Endodermal cell (in vitro differentiated cells): ENCODE measurements at places on chromosomes 2 and 18.

- DNase-seq: no peak
These were observed 833.2 kb upstream of the CHAC2 start for GRCh38 chr2:52934323-52934898.

DNA sequence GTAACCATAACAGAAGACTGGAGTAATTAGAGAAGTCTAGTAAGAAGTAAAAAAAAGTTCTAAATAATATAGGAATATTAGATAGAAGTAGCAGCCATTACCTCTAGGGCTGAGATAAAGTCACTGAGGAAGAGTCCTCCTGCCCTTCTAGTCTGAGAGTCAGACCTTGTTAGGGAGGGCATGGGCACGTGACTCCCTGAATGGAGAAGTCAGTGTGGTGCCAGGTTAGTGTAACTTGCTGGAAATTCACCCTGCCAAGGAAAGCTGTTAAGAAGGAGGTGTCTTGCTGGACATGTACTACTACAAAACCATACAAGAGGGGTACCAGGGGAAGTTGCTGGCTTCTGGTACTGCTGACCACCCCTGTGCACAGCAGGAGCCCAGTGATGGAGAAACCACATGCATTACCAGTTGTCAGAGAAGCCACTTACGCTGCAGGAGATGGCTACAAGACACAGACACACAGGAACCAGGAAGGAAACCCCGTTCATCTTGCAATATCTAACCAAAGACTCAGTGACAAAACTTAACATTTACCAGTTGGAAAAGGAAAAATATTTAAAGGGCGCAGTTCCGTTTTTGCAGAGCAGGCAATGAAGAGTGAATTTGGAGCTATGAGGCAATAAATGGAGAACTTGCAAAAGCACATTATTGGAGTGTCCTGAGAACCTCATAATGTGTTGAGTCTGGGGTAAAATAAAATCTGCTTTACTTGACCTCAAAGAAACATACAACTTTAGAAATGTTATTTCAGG is 77.2 kb upstream of the TLK1 start:
- DNase-seq: no peak

- DNase-seq: no peak
These were observed 1355.5 kb downstream of the SUCLG1 start for GRCh38 chr2:83103613-83104012.

- DNase-seq: peak; percentile 18
These were observed 78.3 kb downstream of the HDAC4 start for GRCh38 chr2:239322416-239323086.

GRCh38 chr2:9764153-9764778 is 79.0 kb upstream of the TAF1B start:
- DNase-seq: no peak

DNA sequence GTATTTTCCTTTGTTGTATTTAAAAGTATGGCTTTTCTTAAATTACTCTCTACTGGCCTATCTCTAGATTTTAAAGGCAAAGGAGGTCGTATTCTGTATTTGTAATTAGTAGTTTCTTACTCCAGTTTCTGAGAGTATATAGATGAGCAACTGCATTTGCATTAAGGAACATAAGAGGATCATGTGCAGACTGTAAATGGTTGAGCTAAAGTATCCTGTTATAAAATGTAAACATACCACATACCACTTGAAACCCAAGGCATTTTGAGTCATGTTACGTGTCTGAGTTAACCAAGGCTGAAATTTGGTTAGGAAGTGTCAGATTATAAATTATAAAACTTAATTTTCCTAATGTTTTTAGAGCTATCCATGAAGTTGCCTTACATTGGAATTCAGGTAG is 76.3 kb downstream of the GPD2 start:
- DNase-seq: no peak

DNA sequence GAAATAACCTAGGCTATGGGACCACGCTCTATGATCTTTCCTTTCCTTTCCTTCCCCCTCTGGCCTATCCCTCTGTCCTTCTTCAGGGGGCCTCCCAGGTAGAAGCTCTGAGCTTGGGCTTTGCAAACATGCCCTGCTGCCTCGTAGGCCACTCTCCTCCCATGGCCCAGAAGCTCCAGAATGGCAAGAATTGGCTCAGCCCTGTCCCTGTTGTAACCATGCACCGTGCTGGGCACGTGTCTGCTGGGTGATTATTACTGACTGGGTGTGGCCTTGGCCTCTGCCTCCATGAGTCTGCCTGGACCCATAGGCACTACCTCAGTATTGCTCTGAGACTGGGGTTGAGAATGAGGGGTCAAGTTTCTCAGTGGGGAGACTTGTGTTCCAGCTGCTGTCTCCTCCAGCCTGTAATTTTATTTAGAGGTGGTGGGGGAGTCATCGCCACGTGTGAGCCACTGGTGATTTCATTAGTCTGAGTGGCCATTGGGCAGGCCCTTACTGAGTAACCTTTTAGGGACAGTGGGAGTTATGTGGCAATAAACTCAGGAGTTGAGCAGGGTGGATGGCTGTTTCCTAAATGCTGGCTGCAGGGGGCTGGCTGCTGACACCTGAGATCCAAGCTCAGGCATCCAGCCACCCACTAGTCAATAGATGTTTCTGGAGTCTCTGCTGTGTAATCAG is 157.9 kb downstream of the CLIP4 start:
- DNase-seq: peak; percentile 20

DNA sequence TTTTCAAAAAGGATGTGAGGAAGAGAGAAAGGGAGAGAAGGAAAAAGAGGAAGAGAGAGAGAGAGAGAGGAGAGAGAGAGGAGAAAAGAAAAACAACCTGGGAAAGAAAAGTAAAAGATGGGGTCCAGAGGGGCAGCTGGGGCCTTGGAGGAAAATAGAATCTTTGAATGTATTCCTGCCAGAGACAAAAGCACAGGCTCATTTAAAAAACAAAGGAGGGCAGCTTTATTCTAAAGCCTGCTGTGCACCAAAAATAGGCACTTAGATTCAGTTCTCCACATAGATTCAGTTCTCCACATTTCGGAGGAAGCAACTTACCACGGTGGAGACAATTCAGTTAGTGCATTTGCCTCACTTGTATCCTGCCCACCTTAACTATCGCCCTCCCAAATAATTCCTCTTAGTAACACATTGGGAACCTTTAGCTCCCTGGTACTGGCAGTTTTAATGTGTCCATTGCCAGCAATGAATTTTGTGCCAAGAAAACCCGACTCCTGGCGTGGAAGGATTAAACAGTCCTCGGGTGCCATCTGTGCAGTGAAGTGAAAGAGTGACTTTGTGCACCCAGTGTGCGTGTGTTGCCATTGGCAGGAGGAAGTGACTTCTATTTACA is 71.3 kb downstream of the DPP4 start:
- no peak for DNase-seq

DNA sequence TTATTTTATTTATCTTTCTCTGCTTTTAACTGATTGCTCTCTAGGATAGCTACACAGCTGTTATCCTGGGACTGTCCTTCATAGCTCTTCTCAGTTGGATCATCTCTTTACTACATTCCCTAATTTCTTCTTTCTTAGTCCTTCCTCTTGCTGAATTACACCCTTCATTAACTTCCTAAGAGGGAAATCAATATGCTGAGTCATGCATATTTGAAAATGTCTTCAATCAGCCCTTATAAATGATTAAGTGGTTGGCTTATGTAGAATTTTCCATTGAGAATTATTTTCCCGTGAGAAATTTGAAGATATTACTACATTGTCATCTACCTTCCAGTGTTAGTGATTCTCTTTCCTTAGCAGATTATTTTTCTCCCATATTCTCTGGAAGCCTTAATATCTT is 214.2 kb downstream of the SOCS6 start:
- DNase-seq: no peak

- no peak for DNase-seq
These were observed 177.5 kb downstream of the INO80D start for GRCh38 chr2:205908212-205909183.

GRCh38 chr2:233384811-233385488 is 30.7 kb downstream of the DGKD start:
- peak; percentile 47 for DNase-seq

- DNase-seq: no peak
These were observed 263.2 kb downstream of the TGIF1 start for GRCh38 chr18:3713166-3713565.

DNA sequence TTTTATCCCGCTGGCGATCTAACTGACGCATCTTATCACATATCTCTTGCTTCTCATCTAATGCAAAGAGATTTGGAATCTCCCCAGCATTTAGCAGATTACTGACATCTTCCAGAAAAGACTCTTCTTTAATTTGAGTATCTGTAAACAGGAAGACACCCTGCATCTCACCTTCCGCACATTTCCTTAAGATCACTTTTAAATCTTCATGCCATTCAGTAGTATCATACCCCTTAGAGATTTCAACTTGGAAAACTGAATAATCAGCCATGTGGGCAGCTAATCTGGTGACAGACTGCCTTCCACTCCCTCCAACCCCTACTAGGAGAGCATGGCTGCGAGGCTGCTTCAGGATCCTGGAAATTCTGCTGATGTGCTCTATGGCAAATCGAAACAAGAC is 204.3 kb downstream of the DNAH7 start:
- no peak for DNase-seq

- DNase-seq: no peak
These were observed 69.3 kb downstream of the MBP start for GRCh38 chr18:77063260-77063659.

DNA sequence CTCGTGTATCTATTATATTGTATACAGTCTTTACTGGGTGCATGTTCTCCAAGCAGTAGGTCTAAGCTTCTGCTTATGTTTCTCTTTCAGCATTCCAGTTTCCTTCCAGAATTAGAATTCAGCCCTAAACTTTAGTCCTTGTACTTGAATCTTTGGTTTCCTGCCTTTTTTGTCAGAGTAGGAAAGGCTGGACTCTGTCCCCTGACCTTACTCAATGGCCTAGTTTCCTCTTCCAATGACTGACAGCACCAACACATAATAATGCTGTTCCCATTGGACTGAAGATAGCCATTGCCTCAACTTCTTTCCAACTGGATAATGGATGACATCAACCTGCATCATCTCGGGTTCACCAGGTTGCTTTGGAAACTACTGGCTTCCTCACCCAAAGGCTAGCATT is 217.0 kb downstream of the FIGN start:
- DNase-seq: no peak

- DNase-seq: peak; percentile 61
These were observed 61.0 kb downstream of the RBMS1 start for GRCh38 chr2:160432633-160433032.

- no peak for DNase-seq
These were observed 78.4 kb upstream of the ZC3H15 start for GRCh38 chr2:186407611-186408010.

GRCh38 chr2:129865976-129866375 is 113.5 kb upstream of the RAB6C start:
- DNase-seq: no peak
